ENCODE measurements at places on chromosomes 2 and 18.

GRCh38 chr18:65751155-65752085 lies 608 bp downstream of the CDH7 start:
- DNase-seq, result no peak

- no peak for DNase-seq
These were observed 34.0 kb upstream of the GPR55 start for GRCh38 chr2:230958820-230959756.

DNA sequence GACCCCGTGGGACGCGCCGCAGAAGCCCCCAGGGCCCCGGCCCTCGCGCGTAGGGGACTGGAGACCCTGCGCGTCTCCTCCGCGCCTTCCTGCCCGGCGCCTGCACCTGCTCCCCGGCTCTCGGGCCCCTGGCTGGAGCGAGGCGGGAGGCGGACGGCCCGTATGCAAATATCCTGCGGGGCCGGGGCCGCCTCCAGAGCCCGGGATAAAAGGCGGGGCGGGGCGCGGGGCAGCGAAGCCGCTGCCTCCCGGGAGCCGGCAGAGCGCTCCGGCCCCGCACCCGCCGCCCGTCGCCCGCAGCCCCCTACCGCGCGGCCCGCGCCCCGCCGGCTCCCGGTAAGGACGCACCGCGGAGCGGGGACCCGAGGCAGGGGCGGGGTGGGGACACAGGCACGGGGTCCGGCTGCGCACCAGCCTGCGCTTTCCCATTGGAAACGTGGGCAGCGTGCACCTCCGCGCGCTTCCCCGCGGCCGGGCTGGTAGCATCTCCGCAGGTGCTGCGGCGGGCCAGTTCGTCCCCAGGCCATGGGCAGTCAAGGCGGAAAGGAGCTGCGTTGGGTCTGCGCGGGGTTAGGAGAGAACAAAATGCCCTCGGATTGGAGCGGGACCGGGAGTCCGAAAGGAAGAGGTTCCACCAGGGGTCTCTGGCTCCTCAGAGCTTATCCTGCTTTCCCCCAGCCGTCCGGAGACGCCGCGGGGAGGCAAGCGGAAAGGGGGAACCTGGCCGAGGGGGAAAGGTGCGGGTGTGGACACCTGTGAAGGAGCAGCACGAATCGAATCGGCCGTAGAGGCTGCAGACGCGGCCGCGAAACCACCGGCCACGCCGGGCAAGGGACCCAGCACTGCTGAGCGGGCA lies at the start of gene ATP6V1C2:
ATP6V1C2 (plus strand) TSS at position 235 of the 856 bp plus-strand sequence. CDS start 1,220 bp downstream, outside the sequence.
- DNase-seq, result no peak

DNA sequence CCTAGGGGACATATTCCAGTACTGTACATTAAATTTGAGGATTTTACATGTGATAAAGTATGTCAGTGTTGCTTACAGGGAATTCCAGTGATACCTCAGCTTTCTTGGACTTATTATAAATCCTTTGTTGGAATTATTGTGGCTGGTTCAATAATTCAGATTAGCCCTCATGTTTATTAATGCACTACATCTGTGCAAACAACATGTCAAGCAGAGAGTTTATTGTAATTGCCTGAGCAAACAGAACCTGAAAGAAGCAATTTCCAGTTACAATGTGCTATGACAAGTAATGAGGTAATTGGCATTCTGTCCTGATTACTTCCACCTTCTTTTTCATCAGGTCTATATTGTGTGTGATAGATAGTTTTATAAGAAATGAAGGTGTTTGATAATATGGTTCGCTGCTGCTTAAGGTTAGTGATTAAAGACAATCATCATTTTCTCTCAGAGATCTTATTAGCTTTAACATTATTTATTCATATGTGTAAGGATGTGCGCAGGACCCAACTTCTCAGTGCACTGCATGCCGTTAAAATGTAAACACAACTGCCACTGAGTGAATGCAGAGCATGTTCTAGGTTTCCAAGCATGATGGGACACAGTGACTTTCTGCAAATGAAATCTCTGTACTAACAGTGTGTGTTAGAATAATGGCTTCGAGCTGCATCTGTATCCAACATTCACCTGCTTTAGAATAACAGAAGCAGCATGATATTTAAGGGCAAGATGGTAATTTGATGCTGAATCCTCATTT lies 973.7 kb upstream of the POU3F3 start:
- DNase-seq, result no peak

DNA sequence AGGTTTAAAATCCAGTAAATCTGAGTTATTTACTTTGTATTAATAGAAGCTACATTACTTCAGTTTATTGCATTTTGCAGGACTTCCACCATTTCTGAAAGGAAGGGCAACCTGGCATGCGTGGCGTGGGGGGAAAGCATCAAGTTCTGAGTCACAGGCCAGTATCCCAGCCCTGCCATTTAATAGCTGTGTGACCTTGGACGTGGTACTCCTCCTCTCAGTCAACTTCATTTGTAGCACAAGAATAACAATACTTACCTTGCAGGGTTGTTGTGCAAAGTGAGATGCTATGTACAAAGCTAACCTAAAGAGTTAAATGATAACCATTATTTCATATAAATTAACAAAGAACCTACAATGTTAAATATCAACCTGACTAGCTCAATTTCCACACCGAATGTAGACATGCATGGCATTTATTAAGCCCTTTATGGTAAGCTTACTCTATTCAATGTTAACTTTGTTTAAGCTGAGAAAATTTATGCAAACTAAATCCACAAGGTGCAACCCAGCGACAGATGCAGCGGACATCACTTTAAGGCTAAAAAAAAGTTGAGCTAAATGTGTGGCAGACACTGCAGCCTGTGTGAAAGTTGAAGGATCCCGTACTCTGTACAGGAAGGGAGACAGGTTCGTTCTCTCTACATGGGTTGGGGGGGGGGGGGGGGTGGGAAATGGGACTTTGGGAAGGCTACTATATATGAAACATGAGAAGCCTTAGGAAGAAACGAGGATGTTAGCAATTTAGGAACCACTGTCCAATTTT lies 17.2 kb upstream of the STPG4 start:
- DNase-seq, result no peak

Measured in AML-193 (cell line).